NCI-H1694 treated with DMSO at 0.1 percent for 48 hours (cell line): ENCODE measurements at places on chromosomes 12 and 14.
A peak's percentile ranks its signal among the peaks of the same experiment; 100 is the strongest.

DNA sequence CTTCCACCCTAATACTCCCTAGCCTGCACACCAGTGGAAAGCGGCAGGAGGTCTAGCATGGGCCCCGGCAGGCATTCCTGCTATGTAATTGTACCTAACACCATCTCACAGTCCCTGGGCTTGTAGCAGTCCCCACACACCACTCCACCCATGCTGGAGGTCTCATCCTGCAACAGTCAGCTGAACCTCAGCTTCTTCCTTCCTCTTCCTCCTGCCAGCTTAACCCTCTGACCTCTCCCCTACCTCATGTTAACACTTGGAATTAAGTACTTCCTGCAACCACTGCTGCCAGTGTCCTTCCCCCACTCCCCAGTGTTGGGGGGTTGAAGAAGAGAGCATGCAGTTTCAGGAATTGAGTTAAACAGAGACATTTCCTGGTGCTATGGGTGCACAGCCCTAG lies 7.6 kb downstream of the ADCY4 start:
- no peak for DNase-seq

DNA sequence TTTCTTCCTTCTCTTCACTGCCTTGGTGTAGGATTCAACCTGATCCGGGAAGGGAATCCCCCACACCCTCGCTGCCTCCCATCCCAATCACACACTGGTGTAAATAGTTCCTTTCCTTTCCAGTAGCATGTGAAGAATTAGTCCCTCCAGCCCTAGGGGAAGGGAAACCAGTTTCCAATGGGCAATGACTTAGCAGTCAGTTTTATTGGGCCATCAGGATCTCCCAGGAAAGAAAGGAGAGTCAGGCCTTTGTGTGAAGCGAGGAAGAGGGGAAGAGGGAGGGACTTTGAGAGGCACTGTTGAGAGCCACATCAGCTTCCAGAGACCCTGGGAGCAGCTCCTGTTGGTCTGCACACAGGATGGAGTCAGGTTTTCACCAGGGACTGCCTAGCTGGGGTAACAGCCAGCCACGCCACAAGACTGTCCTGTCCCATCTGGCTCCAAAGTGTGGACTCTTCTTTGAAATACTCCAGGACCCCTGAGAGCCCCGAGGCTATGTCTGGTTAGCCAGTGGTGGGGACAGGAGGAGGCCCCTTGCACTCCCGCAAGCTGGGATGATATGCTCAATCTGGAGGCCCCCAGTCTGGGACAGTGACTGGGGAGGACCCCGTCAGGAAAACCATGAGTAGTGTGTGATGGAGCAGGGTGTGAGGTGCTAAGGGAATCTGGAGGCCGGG lies 27.9 kb downstream of the MOAP1 start:
- no peak for DNase-seq

DNA sequence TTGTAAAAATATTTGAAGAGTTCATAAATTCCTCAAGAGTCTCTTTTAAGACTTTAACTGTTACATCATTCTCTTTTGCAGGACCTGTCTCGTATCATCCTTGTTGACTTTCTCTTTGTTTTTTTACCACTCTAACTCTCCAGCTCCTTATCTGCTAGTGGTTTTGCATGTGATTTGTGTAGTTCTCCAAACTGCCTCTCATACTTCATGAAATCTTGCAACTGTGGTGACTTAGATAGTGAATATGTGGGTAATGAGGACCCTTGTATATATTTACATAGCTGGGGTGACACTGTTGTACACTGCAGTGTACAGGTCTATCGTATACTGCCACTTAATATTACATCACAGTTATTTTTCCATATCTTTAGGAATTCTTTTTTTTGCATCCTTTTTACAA lies 40.2 kb upstream of the EMP1 start:
- no peak for DNase-seq

- no peak for DNase-seq
Observed at GRCh38 chr12:38175538-38175937, 141.0 kb upstream of the ALG10B start.

GRCh38 chr12:6052940-6053329 lies 71.5 kb downstream of the VWF start:
- DNase-seq = no peak

DNA sequence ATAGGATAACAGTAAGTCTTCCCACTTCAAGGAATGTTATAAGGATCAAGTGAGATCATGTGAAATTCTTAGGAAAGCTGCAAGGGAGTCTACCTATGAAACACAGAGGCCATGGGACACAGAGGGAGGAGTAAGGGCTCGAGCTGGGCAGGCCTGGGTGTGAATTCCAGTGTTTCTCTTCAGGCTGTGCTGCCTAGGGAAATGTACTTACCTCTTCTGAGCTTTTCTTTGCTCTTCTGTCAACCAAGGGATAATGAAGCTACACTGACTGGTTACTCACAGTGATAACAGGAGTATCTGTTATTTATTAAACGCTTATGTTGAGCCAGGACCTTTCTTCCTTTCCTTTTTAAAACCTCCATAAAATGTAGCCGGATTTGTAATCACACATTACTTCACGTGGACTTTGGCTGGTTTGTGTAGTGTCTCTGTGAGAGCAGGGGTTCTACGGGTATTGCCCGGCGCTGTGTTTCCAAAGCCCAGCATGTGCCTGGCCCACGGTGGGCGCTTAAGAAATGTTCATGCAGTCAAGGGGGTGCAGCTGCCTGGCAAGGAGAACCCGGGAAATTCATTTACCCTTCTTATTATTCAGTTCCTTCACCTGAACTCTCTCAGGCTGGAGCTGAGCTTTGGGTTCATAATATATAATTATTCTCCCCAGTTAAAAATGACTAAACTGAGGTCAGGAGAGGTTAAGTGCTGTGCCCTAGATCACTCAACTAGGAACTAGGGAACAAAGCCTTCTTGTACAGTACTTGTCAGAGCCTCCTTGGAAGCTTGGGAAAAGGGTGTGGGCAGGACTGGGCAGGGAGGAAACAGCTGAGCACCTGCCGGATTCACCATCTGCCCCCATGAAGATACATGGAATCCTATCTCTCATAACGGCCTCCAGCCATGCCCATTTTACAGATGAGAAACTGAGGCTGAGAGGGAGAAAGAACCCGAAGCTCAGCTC lies 214.2 kb downstream of the CACNA1C start:
- no peak for DNase-seq

GRCh38 chr14:61321385-61322010 lies at the start of gene PRKCH:
TSS of gene PRKCH (plus strand) at chr14:61321579. CDS start at chr14:61322102, 523 bp downstream.
- peak; percentile 26 for DNase-seq

GRCh38 chr12:109626378-109627115 lies 53.0 kb downstream of the MVK start:
- DNase-seq = no peak

DNA sequence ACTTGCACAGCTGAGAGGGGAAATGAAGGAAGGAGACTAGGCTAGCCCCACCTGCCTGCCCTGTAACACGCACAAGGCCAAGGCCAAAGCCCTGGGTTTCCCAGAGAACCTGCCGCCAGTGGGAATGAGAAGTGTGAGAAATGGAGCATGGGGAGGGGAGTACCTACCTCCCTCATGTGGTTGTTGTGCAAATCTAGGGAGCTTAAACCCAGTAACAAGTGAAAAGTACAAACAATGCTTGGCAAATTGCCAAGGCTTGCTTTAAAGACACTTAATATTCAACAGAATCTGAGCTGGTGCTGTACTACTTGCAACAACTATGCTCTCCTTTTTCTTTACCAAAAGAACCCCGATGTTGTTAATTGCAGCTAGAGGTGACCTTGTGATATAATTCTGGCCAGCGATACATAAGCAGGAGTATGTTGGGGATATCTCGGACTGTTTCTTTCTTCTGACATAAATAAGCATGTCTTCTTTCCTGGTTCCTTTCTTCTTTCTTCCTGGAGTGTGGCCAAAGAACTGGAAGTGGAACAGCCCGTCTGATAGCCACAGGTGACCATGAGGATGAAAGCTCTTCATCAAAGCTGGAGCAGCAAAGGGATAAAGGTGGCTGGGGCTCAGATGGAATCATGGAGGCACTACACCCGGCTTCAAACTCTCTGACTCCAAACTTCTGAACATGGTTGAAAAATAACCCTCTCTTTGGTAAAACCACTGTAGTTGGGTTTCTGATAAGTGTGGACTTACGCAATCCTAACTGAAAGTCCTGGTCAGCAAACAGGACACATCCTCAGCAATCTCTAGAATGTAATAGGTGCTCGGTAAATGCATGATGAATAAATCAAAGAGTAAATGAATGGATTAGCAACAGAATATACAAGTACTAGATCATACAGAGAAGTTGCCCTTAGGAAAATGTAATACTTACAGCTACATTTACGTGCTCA lies 207.9 kb downstream of the NUAK1 start:
- no peak for DNase-seq

GRCh38 chr14:94768141-94768520 lies 1.8 kb downstream of the GSC start:
- DNase-seq = no peak

DNA sequence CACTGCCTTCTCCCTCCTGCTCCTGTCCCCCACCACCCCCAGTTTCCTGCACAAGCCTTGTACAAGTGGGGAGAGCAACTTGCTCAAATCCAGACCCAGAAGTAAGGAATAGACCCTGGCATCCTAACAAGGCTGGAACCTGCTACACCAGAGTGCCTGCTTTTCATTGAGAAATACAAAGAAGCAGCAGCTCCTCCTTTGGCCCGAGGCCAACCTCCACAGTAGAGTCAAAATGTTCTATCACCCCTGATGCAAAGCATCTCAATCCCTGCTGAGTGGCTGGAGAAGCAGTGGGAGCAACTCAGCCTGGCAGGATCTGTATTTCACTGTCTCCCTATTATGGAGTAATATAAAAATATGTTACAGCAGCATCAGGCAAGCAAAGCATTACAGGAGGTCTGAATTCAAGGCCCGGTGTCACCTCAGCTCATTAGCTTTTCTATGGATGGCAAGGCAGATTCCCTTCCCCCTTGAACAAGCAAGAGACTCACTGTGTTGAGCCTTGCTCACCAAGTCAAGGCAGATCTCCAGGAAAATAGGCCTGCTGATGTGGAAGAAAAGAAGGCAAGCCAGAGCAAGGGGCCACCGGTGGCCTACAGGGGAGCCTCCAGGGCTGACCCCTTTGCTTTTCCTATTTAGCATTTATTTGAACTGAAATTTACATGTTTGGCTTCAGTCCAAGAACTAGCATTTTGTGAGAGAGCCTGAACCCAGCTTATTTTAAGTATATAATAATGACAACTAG lies 186.3 kb upstream of the EGLN3 start:
- DNase-seq = no peak

DNA sequence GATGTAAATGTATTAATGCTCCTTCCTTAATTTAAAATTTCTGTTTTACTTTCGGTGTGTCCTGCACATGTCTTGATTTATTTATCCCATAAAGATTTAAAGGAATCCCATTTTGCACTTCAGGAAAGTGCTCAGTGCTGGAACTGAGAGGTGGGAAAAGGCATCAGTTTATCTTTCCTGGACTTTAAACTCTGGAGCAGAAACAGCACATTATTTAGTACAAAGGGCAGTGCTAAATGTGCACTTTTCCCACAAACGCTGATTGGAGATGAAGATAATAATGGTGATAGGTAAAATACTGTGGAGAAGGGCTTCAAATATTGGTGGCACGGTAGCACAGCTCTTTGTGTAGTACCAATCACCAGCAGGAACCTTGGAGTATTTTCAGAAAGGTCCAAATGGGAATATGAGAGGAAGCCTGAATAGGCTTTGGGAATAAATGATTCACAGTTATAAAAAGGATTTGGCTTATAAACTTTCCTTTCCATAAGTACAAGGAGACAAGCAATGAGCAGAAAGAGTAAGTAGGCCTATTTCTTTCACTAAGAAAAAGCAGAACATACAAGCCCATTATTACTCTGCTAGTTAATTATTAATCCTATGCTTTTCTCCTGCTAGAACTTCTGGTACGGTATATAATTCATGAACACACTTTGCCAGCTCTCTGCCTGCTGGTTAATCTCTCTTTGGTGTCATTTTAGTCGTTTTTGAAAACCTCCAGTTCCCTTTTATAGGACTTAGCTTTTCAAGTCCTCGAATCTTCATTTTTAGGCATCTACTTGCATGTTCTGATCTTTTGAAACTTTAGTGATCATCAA lies 58.3 kb downstream of the SLC15A5 start:
- no peak for DNase-seq

- DNase-seq = peak; percentile 93
Observed at GRCh38 chr14:58639842-58640484, 2.2 kb downstream of the DACT1 start.

DNA sequence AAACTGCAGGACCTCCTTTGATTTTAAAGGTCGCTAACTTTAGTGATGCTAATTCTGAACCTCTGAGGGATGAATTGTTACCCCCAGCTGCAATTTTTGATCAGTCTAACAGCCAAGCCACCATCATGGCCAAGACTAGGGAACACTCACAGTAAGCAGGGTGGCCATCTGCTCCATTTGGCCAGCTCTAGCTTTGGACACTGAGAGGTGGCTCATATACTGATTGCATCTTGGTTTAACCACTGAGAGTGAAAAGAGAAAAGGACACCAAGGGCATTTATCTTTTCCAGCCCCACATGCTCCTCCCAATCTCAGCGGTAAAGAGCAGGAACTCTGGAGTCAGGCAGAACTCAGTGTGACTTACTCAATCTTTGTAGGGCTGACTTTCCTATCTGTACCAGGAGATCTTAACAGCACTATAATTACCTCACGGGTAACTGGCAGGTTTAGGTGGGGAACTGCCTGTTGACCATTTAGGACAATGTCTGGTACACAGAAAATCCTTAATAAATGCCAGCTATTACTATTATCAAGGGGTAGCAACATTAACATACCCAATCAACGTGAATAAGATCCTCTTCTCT lies 6.2 kb downstream of the LPCAT3 start:
- DNase-seq = no peak

- no peak for DNase-seq
Observed at GRCh38 chr14:60163693-60164092, 1.5 kb downstream of the DHRS7 start.

GRCh38 chr14:32820181-32820580 lies 118.5 kb upstream of the NPAS3 start:
- no peak for DNase-seq

- no peak for DNase-seq
Observed at GRCh38 chr14:49863487-49864281, 11.1 kb upstream of the NEMF start.

DNA sequence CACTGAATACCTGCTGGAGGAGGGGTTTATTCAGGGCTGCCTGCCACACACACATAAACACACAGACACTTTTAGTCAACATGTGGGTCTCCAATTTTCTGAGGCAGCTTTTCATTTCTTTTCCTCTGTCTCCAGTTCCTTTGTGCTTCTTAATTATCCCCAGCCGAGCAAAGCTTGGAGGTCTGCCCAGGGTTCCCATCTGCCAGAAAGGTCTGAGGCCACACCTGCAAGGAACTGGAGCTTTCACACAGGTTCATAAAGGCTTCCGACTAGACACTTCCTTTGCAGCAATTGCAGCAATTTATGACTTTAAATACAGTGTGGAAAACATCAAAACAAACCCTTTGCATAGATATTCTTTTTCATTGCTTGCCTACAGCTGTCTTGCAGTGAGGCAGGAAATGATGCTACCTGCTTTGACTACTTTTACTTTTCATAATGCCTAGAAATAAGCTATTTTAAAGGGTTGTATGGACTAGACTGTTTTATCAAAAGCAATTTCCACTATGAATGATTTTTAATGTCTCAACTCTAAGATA lies 1318.9 kb downstream of the AACS start:
- DNase-seq = no peak

DNA sequence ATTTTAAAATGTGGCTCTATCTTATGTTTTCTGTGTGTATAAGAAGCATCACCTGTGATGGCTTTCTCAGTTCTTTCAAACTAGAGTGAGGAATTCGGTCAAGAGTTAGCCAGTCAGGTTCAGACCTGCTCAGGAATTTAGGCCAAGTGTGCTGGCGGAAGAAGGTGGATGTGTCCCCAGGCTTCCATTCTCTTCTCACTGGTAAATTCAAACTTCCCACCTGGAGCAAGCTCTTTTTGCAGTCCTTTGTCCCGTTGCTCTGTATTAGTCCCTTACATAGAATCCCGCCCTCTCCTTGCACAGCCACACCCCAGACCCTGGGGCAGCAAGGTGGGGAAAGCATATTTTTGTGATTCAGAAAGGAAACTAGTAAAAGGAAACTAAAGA lies 124.7 kb upstream of the PWP1 start:
- DNase-seq = no peak
